ENCODE measurements at places on chromosomes 13 and 19.

DNA sequence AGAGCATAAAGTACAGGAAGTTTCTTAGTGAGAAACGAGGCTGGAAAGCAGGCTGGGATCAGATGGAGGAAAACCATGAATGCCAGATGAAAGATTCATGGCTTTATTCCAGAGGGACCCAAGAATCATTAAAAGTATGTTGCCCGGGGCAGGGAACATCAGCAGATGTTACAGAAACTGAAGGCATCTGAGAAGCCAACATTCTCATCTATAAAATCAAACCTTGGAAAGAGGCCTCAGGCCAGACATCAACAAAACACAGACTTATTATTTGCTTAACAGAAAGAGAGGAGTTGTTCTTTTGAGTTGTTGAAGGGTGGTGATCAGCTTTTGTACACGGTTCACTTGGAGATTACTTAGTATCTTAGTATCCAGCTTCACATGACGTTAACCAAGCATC, 543.6 kb downstream of the RFC3 start:
- DNase-seq, result no peak

DNA sequence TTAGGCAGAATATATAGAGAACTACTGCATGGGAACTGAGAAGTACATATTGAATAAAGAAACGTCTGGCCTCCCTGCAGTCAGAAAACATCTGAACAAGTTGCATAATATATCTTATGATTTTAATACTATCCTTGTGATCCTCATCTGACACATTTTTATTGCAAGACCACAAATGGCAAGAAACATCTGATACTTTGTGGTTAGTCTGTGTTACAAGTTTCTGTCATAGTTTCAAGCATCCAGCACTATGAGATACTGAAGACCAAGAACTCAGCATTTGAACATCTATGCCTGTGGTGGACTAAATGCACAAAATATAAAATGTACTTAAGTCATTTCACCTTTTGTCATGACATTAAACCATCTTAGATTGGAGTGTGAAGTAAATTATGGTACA, 1175.8 kb upstream of the MIR17HG start:
- DNase-seq, result no peak

DNA sequence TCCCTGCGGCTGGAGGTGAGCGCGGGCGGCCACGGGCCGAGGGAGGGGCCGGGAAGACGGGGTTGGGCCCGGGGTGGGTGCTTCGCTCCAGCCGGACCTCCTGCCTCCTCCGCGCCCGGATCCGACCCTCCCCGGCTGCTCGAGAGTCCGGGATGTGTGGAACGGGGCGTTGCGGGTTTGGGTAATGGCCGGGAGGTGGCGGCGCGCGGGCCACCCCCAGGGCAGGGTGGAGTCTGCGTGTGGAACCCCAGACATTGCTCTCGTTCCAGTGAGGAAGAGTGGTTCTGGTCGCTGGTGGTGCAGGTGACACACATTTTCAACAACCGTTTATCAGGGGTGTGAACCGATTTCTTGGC, 38.8 kb downstream of the ARHGEF7 start:
- no peak for DNase-seq

GRCh38 chr19:12786141-12786870, 5.0 kb upstream of the JUNB start:
- no peak for DNase-seq

DNA sequence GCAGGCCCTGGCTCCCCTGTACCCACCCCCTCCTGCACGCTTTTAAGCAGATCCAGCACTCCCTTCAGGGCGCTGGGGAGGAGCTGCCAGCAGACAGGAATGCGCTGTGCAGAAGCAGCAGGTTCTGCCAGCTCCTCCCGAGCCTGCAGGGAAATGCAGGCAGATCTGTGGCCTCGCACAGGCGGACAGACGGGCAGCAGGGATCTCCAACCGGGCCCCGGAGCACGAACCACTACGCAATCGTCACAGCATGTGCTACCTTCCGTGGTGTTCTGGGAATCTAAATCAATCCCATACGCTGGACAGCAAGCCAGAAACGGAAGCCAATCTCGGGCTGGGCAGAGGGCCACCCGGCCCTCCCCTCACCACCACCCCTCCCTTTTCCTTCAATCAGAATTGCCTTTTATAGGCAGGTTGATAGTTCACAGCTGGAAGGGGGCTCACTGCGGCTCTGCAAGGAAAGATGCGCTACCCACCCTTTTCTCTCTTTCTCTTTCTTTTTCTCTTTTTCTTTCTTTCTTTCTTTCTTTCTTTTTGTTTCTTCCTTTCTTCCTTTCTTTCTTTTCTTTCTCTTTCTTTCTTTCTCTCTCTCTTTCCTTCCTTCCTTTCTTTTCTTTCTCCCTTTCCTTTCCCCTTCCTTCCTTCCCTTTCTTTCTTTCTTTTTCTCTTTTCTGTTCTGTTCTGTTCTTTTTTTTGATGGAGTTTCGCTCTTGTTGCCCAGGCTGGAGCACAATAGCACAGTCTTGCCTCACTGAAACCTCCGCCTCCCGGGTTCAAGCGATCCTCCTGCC, 99.9 kb downstream of the GNG7 start:
- DNase-seq, result no peak

DNA sequence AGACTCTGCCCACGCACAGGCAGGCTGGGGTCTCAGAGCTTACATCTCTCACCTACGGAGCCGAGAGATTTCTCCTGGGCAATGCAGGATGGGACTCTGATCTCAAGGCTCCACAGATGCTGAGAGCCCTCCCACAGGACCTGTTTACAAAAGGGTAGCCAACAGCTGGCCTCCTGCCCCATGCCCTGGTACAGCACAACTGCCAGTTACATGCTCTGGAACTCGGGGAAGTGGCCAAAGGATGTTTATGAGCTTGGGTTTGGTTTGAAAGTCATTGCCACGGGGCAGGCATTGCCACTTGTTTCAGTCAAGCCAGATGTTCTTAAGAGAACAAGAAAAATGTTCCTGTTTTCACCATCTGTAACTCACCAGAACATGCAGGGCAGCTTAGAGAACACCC, 3.5 kb downstream of the DHRS12 start:
- no peak for DNase-seq

DNA sequence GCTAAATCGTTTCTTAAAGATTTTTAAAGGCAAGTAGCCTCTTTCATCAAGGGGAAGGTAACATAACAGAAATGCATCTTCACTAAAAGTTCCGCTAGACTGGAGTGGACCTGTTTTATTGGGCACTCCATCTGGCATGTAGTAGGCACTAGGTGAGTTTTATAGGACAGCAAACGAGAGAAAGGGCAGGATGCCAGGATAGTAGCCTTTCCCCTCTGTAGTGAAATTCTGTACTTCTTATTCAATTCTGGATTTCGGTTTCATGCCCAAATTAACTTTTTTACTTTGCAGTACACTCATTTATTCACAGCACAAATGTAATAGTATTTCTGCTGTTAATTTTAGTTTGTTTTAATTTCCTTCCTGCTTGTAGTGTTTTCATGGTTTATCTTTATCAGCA, 45.2 kb downstream of the GPR180 start:
- no peak for DNase-seq

Measured in activated T-cell treated with anti-CD3 and anti-CD28 coated beads for 1 hour (primary cell).